Activated T-helper 2 cell treated with anti-CD3 and anti-CD28 coated beads, Interferon-gamma antibody, Interleukin-2, Interleukin-4, amounts not matched to agents 10 μg/mL and 5 μg/mL and 100 μg/mL, durations not matched to agents 14 hours and 24 hours and 36 hours (primary cell): ENCODE measurements at places on chromosomes 4 and X. TPM values are rescaled to one million over a fixed set of nuclear protein-coding genes. Genes with fewer than 3 reads are reported as not detected.

- H3K27me3 ChIP-seq, result no peaks in the 10 kb centered on the region
- no peaks in the 10 kb centered on the region for H3K36me3 ChIP-seq
- no peak overlapping the region for H3K4me3 ChIP-seq
- H3K27ac ChIP-seq, result no peak overlapping the region
- no peaks in the 10 kb centered on the region for H3K4me1 ChIP-seq
Measured at GRCh38 chr4:111410571-111410970, 734.7 kb upstream of the FAM241A start.

Gene FAT1
- total RNA-seq, result 0.05 TPM in 2 replicates

GRCh38 chr4:124459941-124460310 is 252.6 kb downstream of the ANKRD50 start:
- no peaks in the 10 kb centered on the region for H3K27me3 ChIP-seq
- no peak for DNase-seq
- no peaks in the 10 kb centered on the region for H3K36me3 ChIP-seq
- no peak overlapping the region for H3K4me3 ChIP-seq

Gene CYBB
- total RNA-seq, result 0.09 TPM in 2 replicates

Gene SHROOM2
- total RNA-seq, result not detected in 2 replicates

Gene HTN3
- not detected in 2 replicates for total RNA-seq

GRCh38 chrX:21004835-21005234 is 369.4 kb upstream of the CNKSR2 start:
- no peaks in the 10 kb centered on the region for H3K4me1 ChIP-seq
- H3K27ac ChIP-seq, result no peak overlapping the region
- no peak overlapping the region for H3K4me3 ChIP-seq
- DNase-seq, result no peak

GRCh38 chrX:137432609-137433008 is 133.3 kb upstream of the ZIC3 start:
- H3K27me3 ChIP-seq, result peaks cover 26% of the 10 kb centered on the region
- no peak overlapping the region for H3K27ac ChIP-seq
- H3K36me3 ChIP-seq, result no peaks in the 10 kb centered on the region
- DNase-seq, result no peak
- no peaks in the 10 kb centered on the region for H3K4me1 ChIP-seq

- H3K36me3 ChIP-seq, result no peaks in the 10 kb centered on the region
- no peaks in the 10 kb centered on the region for H3K27me3 ChIP-seq
- H3K4me3 ChIP-seq, result no peak overlapping the region
- DNase-seq, result no peak
Measured at GRCh38 chr4:158397781-158398180, 123.9 kb upstream of the RXFP1 start.

Gene RTL9
- total RNA-seq, result not detected in 2 replicates

Gene CCSER1
- total RNA-seq, result not detected in 2 replicates

GRCh38 chr4:108466936-108467902 is 153.2 kb upstream of the RPL34 start:
- H3K27ac ChIP-seq, result peak overlapping the region; percentile 64
- H3K4me3 ChIP-seq, result peak overlapping the region; percentile 19
- H3K27me3 ChIP-seq, result no peaks in the 10 kb centered on the region
- peak; percentile 23 for DNase-seq
